Stimulated activated CD4-positive, alpha-beta T cell treated with anti-CD3 and anti-CD28 coated beads, Interleukin-1b, Interleukin-23, amount 100 ng/mL, for 24 hours (primary cell): ENCODE measurements at places on chromosomes 2 and 18.

GRCh38 chr18:63465059-63465458 is 11.7 kb upstream of the SERPINB5 start:
- DNase-seq: no peak

GRCh38 chr2:20141056-20141762 is 83.7 kb downstream of the SDC1 start:
- no peak for DNase-seq

DNA sequence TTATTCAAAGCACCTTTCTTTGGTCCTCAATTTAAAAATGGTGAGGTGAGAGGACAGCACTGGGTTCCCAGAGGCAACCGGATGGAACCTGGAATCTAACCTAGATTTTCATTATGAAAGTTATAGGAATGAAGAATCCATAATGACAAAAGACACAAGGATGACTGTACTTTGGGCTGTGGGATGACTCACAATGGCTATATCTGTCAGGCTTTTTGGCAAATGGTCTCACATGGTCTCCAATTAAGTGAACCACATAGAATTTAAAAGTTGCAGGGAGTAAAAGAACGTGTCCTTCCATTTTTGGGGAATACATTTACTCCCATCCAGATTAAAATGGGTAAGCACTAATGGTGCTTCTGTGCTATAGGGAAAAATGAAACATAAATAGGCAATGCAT is 31.8 kb upstream of the LYPD1 start:
- no peak for DNase-seq

DNA sequence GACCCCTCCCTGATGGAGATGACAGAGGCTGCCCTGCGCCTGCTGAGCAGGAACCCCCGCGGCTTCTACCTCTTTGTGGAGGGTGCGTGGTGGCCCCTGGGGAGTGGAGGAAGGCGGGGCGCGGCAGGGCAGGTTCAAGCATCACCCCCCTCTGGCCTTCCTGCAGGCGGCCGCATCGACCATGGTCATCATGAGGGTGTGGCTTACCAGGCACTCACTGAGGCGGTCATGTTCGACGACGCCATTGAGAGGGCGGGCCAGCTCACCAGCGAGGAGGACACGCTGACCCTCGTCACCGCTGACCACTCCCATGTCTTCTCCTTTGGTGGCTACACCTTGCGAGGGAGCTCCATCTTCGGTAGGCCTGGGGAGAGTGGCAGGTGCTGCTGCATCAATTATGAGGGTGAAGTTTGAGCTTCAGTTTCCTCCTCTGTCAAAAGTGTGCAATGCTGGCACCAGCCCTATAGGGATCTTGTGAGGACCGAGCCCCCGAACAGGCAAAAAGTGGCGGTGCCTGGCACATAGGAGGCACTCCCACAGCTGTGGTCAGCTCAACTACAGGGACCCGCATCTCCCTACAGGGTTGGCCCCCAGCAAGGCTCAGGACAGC is 2.2 kb downstream of the ALPI start:
- DNase-seq: no peak

DNA sequence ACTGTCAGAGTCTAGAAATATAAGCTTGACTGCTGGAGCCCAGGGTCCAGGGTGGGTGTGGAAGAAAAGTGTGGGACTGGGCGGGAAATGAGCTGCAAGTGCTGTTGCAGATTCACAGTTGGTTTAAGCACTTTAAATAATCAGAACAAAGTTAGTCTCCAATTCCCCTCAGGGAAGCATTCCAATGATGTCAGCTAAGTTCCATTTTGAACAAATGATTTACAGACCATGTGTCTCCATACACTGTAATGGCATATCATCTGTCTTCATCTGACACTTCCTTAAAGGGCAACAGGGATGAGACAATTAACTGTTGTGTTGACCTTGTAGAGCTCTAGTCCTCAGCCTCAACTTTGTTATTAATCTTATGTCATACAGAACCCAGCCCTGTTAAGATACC is 31.5 kb upstream of the REG3A start:
- DNase-seq: no peak

DNA sequence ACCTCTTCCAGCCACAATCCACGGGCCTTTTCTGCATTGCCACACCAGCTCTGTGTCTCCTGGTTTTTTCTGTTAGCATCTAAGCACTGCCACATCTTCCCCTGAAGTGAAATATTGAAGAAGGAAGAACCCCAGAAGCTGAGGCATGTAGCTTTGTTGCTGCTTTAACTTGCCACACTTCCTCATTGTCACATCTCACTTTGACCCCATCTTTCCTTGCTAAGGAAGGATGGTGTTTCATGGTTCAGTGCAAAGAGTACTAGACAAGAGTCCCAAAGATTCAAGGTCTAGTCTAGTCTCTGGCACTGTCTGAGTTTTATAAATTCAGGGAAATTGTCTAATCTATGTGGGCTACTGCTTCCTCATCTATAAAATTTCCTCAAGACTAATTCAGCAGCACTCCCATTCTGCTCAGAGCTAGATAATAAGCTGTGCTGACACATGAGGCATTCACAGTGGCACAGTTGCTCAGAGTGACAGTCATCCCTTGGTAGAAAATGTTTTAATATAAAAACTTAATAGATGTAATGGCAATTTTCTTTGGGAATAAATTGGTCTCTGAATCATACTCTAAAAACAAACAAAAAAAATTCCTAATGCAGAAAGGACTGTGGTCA is 483.0 kb upstream of the ID2 start:
- no peak for DNase-seq

GRCh38 chr2:186599186-186599778 is 9.4 kb downstream of the ITGAV start:
- no peak for DNase-seq

GRCh38 chr2:38932586-38932985 is 42.9 kb downstream of the ARHGEF33 start:
- no peak for DNase-seq

GRCh38 chr2:116585669-116586327 is 1228.7 kb upstream of the DDX18 start:
- DNase-seq: no peak

- no peak for DNase-seq
Measured at GRCh38 chr18:55337908-55338521, 250.0 kb downstream of the TCF4 start.

GRCh38 chr2:159445307-159445706 is 158.8 kb upstream of the WDSUB1 start:
- no peak for DNase-seq

DNA sequence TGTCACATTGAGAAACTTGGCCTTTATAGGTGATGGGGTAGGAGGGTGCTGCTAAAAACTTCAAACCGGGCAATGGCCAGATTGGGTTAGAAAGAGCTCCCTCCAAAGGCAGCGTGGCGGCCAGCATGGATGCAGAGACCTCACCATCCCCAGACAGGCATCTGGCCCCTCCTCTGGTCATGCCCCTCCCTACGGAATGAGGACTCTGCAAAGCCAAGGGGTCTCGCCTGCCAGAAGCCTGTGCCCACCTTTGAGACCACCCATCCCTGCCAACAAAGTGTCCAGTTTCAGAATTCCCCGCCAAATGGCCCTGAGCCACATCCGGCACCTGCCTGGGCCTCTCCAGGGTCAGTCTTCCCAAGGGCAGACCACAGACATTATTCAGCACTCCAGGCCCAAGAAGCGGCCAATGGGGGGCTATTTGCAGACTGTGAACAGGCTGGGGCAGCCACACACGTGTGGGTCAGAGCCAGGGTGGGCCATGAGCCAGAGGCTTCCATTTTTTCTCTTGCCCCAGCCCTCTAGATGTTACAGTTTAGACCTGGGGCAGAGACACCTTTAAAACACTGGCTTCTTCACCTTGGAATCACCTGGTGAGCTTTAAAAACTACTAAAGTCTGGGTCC is 4.2 kb upstream of the ATP6V1B1 start:
- no peak for DNase-seq

- DNase-seq: no peak
Measured at GRCh38 chr2:158015428-158016076, 86.1 kb upstream of the UPP2 start.

GRCh38 chr2:30792521-30792920 is 14.7 kb downstream of the CAPN13 start:
- no peak for DNase-seq

GRCh38 chr2:73083886-73084800 is 12.6 kb upstream of the SFXN5 start:
- no peak for DNase-seq

DNA sequence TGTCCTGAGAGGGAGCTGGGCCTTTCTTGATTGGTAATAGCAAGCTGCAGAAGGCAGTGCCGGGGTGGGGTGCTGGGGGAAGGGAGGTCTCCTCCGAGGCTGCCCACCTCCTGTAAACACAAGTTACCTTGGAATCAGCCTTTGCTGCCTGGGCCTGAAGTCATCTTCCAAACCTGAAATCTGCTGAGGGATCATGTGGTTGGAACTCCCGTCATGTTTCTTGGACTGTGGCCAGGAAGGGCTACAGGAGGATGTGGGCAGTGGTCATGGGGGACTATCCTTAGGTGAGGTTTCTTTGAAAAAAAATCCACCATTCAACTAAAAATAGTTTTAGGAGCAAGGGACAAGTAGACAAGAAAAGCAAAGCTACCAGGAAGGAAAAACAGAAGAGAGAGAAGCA is 74.2 kb downstream of the CDK15 start:
- no peak for DNase-seq

DNA sequence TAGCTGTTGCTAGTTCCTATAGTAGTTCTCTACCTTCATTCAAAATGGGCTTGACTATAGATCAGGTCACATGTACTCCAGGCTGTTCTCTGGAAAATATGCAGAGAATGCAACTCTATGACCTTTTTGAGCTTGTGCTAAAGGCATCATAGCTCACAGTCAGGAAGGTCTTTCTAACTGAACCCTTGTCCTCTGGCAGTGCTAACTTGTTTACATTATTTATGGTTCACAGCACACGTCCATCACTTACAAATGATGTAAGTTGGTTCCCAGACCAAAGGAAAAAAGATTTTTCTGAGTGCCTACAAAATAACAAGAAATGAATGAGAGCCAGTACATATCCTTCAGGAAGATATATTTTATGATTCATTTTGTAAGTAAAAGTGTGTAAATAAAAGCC is 236.1 kb downstream of the GCA start:
- DNase-seq: no peak
